ENCODE measurements at places on chromosomes 1 and 21. TPM values are rescaled to one million over a fixed set of nuclear protein-coding genes. Genes with fewer than 3 reads are reported as not detected.
A peak's percentile ranks its signal among the peaks of the same experiment; 100 is the strongest.

- H3K4me1 ChIP-seq = no peaks in the 10 kb centered on the region
- no peak overlapping the region for H3K27ac ChIP-seq
- DNase-seq = no peak
- peaks cover 10% of the 10 kb centered on the region for H3K27me3 ChIP-seq
Observed at GRCh38 chr1:71228241-71228640, 147.4 kb upstream of the ZRANB2 start.

GRCh38 chr1:4655674-4656532 is 1.5 kb downstream of the AJAP1 start:
- peaks cover 21% of the 10 kb centered on the region for H3K4me1 ChIP-seq
- H3K36me3 ChIP-seq = no peaks in the 10 kb centered on the region
- peaks cover 57% of the 10 kb centered on the region for H3K27me3 ChIP-seq

DNA sequence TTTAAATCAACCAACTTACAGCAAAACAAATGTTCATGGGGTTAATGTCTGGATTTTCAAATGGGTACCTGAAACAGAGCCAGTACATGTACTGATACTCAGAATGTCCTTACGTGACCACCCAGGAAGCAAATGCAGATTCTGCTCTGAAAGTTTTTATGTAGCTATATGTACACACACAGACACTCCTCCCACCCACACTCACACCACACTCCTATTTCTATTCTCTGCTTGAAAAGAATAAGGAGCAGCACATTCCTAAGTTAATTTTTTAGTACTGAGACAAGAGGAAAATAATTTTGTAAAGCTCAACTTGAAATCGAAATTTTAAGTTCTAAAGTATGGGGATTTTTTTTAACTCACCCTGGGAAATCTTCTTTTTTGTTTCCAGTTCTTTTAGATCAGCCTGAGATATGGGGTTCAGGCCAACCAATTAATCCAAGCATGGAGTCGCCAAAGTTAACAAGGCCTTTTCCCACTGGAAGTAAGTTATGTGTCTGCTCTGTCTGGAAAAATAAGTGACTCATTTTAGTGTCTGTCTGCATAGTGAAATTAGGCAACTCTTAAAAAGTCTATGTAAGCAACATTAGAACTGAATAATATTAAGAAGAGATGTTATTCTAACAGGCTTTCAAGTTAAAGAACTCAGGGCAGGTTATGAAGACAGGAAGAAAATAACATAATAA is 75.5 kb upstream of the DYNLT5 start:
- no peak overlapping the region for H3K27ac ChIP-seq
- H3K27me3 ChIP-seq = no peaks in the 10 kb centered on the region
- no peaks in the 10 kb centered on the region for H3K36me3 ChIP-seq
- H3K4me1 ChIP-seq = peaks cover 2% of the 10 kb centered on the region
- no peak for DNase-seq

DNA sequence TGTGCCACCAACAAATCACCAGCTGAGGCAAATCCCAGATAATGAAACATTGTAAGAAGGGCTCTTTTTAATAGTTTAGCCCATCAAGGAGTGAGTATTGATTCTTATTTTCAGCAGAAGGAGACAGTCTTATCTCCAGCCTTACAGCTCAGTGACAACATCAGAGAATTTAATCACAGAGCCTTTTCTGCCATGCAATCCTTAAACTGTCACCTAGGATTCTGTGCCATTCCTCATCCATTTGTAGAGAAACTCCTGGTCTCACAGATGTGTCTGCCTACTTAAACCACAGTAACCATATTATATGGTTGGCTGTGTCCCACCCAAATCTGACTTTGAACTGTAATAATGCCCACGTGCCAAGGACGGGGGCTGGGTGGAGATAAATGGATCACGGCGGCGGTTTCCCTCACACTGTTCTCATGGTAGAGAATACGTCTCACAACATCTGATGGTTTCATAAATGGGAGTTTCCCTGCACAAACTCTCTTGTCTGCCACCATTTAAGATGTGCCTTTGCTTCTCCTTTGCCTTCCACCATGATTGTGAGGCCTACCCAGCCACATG is 217.7 kb downstream of the RERE start:
- DNase-seq = no peak
- peaks cover 63% of the 10 kb centered on the region for H3K4me1 ChIP-seq
- peaks cover 7% of the 10 kb centered on the region for H3K36me3 ChIP-seq
- H3K4me3 ChIP-seq = no peak overlapping the region
- H3K27ac ChIP-seq = peak overlapping the region; percentile 84
- H3K27me3 ChIP-seq = no peaks in the 10 kb centered on the region

SSX2IP gene
- total RNA-seq = 41.5 TPM

AADACL4 gene
- total RNA-seq = 0.24 TPM

SH2D2A gene
- total RNA-seq = not detected

NPL gene
- 2.0 TPM for total RNA-seq

Measured in progenitor cell of endocrine pancreas (in vitro differentiated cells).